ENCODE measurements at places on chromosomes 7 and 10. TPM values are rescaled to one million over a fixed set of nuclear protein-coding genes. Genes with fewer than 3 reads are reported as not detected.

GRCh38 chr7:30800785-30801252 lies 29.6 kb downstream of the MINDY4 start:
- H3K4me3 ChIP-seq = no peak overlapping the region
- no peaks in the 10 kb centered on the region for H3K27me3 ChIP-seq
- H3K36me3 ChIP-seq = no peaks in the 10 kb centered on the region
- no peak overlapping the region for H3K27ac ChIP-seq
- DNase-seq = peak; percentile 46
- H3K4me1 ChIP-seq = no peaks in the 10 kb centered on the region

GRCh38 chr7:114527589-114527988 lies 113.0 kb downstream of the FOXP2 start:
- H3K4me3 ChIP-seq = no peak overlapping the region
- H3K4me1 ChIP-seq = no peaks in the 10 kb centered on the region
- H3K27me3 ChIP-seq = no peaks in the 10 kb centered on the region
- DNase-seq = no peak
- no peaks in the 10 kb centered on the region for H3K36me3 ChIP-seq

The ITIH5 gene
- total RNA-seq = not detected

The LRRC18 gene
- not detected for total RNA-seq

DNA sequence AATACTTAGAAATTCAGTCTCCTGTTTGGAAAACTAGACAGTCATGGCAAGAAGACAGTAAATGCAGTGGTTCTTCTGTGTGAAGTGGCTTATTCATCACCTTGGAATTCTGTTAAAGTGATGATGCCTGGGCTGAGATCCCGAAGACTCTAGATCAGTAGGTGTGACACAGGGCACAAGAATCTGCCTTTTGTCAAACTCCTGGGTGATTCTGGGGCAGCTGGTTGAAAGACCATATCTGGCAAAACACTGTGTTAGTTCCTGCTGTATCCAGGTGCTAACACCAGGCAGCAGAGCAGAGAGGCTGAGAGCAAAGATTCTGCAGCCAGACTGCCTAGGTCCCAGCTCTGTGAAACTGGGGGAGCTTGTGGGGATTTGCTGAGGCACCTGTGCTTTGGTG lies 26.5 kb downstream of the MRC1 start:
- no peaks in the 10 kb centered on the region for H3K36me3 ChIP-seq
- no peaks in the 10 kb centered on the region for H3K27me3 ChIP-seq
- DNase-seq = peak; percentile 77
- H3K4me1 ChIP-seq = peaks cover 10% of the 10 kb centered on the region
- 0 out of 2 replicates have a peak overlapping the region, but pooled peaks have one; percentile 8 for H3K27ac ChIP-seq

The RPA3 gene
- 93.5 TPM for total RNA-seq

- no peak overlapping the region for H3K4me3 ChIP-seq
- H3K27me3 ChIP-seq = no peaks in the 10 kb centered on the region
- no peaks in the 10 kb centered on the region for H3K36me3 ChIP-seq
- no peaks in the 10 kb centered on the region for H3K4me1 ChIP-seq
These were observed 88.6 kb downstream of the FANK1 start for GRCh38 chr10:125984865-125985495.

DNA sequence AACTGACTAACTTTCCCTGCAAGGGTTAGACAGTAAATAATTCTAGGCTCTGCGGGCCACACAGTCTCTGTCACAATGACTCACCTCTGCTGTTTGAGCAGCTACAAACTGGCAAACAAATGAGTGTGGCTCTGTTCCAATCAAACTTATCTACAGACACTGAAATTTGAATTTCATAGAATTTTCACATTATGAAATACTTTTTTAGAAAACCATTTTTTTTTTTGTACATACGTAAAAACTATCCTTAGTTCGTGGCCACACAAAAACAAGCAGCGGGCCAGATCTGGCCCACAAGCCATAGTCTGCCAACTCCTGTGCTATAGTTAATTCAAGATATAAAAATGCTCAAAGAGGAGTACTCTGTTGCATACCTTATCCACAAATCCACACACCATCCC lies 32.6 kb downstream of the PIP4K2A start:
- no peaks in the 10 kb centered on the region for H3K27me3 ChIP-seq
- no peak overlapping the region for H3K4me3 ChIP-seq
- peak; percentile 51 for DNase-seq
- peak overlapping the region; percentile 84 for H3K27ac ChIP-seq
- H3K4me1 ChIP-seq = peaks cover 37% of the 10 kb centered on the region

GRCh38 chr7:232410-233248 lies 40.3 kb downstream of the FAM20C start:
- H3K4me1 ChIP-seq = peaks cover 61% of the 10 kb centered on the region
- no peak overlapping the region for H3K4me3 ChIP-seq
- peak overlapping the region; percentile 86 for H3K27ac ChIP-seq
- no peaks in the 10 kb centered on the region for H3K36me3 ChIP-seq
- DNase-seq = no peak

DNA sequence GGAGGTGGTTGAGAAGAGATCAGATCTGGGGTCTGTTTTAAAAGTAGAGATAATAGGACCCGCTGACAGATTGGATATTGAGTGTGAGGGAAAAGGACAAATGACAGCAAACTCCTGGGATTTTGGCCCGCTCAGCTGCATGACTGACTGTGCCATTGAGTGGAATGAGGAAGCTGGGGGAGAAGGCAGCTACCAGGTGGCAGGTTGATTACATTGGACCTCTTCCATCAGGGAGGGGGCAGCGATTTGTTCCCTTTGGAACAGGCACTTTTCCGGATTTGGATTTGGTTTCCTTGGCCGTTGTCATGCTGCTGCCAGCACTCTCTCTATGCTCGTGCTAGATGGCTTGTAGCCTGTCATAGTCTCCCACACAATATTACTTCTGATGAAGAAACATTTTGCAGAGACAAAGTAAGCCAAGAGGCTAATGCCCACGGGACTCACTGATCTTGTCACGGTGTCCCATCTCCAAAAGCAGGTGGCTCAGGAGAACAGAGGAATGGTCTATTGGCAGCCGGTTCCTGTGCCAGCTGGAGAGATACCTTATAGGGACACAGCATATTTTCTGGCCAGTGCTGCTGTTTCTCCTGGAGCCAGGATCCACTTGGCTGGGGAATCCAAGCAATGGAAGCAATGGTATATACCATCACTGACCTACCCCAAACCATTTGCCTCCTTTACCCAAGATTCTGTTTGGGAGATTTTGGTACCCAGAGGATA lies 69.1 kb upstream of the WAC start:
- no peaks in the 10 kb centered on the region for H3K27me3 ChIP-seq
- DNase-seq = no peak
- H3K4me1 ChIP-seq = no peaks in the 10 kb centered on the region
- H3K27ac ChIP-seq = no peak overlapping the region
- no peaks in the 10 kb centered on the region for H3K36me3 ChIP-seq
- no peak overlapping the region for H3K4me3 ChIP-seq

DNA sequence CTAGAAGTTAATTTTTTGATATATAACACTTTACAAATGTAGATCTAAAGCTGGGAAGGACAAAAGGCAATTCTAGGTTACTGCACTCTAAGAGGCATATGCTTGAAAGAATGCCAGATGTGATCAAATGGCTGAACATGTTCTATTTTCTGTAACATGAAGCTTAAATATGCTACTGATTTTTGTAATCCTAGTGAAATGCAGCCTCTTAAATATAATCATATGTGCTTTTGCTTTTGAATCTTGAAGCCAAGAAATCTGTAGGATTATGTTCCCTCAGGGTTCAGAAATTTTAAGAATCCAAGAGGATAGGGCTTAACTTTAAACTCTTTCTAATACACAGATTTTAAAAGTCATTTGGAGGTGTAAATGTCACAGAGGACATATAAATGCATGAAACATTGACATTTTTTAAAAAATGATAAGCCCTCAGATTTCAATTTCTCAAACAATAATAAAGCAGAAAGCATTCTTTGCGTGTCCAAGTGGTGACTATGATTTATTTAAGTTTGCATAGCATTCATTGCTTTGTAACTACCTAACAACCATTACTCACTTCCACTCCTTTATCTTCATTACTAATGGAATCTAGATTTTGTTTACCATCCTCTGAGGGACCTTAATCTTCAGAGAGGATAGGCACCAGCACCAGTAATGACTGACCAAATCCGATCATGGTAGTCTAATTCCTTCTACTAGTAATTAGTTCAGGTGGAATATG lies 170.4 kb downstream of the MAGI2 start:
- H3K36me3 ChIP-seq = no peaks in the 10 kb centered on the region
- H3K27me3 ChIP-seq = no peaks in the 10 kb centered on the region
- peaks cover 51% of the 10 kb centered on the region for H3K4me1 ChIP-seq
- peak; percentile 84 for DNase-seq
- peak overlapping the region; percentile 97 for H3K27ac ChIP-seq
- no peak overlapping the region for H3K4me3 ChIP-seq

DNA sequence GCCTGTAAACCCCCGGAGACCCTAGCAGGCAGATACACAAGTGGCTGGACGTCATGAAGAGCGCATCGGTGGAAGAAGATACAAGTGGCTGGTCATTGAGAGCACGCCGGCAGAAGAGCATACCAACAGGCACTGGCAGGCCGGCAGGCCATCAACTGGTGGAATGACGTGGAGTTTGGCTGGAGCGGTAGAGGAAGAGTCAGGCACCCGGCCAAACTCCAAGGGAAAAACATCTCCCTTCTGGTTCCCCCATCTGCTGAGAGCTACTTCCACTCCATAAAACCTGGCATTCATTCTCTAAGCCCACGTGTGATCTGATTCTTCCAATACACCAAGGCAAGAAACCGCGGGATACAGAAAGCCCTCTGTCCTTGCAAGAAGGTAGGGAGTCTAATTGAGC lies 113.4 kb upstream of the NPSR1 start:
- no peak overlapping the region for H3K4me3 ChIP-seq
- no peaks in the 10 kb centered on the region for H3K4me1 ChIP-seq
- DNase-seq = no peak
- no peaks in the 10 kb centered on the region for H3K27me3 ChIP-seq

DNA sequence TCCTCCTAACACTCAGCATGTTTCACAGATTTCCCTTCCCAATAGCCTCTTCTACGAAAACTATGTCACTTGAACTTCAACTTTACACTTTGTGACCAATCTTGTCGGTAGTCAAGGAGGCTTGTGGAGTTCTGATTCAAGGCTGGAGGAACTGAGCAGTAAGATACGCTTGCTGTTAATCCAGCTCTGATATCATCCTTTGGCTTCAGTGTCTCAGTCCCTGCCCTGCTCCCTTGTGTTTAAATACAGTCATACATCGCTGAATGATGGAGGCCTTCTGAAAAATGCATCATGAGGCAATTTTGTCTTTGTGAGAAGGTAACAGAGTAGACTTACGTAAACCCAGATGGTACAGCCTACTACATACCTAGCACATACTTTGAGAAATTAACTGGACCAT lies 173.6 kb downstream of the RNF133 start:
- no peaks in the 10 kb centered on the region for H3K27me3 ChIP-seq
- H3K4me1 ChIP-seq = no peaks in the 10 kb centered on the region
- H3K36me3 ChIP-seq = no peaks in the 10 kb centered on the region
- DNase-seq = no peak
- H3K27ac ChIP-seq = no peak overlapping the region

The CNPY1 gene
- total RNA-seq = not detected

DNA sequence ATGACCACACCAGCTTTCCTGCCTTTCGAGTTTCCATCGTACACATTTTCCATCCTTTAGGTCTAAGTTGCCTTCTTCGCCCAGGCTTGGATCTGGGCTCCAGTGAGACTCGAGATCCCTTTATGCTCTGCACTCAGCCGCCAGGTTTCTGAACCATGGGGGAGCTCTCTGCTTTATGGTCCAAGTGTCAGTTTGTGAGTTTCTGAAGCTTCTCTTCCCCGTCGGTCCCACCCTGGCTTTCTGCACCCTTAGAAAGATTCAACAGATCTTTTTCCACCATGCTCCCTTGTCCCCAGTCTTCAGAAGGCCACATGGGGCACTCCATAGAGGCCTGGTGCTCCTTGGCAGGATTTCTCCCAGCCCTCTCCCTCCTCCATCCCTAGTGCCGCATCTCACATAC lies 402.0 kb downstream of the PTPRN2 start:
- H3K4me3 ChIP-seq = no peak overlapping the region
- H3K27me3 ChIP-seq = no peaks in the 10 kb centered on the region
- H3K4me1 ChIP-seq = no peaks in the 10 kb centered on the region
- no peak overlapping the region for H3K27ac ChIP-seq
- no peak for DNase-seq

GRCh38 chr10:71829171-71829570 lies 21.9 kb downstream of the PSAP start:
- no peak overlapping the region for H3K4me3 ChIP-seq
- H3K4me1 ChIP-seq = peaks cover 17% of the 10 kb centered on the region
- H3K36me3 ChIP-seq = peaks cover 72% of the 10 kb centered on the region

DNA sequence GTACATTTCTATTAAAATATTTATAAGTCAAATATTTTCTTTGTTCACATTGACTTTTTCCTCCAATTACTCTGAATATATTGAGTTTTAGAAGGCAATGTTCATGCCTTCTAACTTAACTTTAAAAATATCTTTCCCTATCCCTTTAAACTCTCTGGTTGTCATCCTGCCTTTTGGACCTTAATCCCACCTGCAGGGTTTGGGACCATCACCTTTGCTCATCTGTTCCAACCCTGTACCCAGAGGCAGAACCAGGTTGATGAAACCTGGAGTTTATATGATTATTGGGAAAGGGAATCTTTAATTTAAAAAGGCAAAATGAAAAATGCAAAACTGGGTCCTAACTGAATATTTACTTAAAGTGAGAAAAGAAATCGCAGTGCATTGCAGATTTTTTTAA lies 24.8 kb downstream of the NEUROD6 start:
- no peak overlapping the region for H3K4me3 ChIP-seq
- peaks cover 6% of the 10 kb centered on the region for H3K27me3 ChIP-seq
- H3K27ac ChIP-seq = no peak overlapping the region
- H3K4me1 ChIP-seq = no peaks in the 10 kb centered on the region
- H3K36me3 ChIP-seq = no peaks in the 10 kb centered on the region

- no peaks in the 10 kb centered on the region for H3K36me3 ChIP-seq
- no peak overlapping the region for H3K27ac ChIP-seq
- no peak for DNase-seq
- peaks cover 7% of the 10 kb centered on the region for H3K27me3 ChIP-seq
- no peaks in the 10 kb centered on the region for H3K4me1 ChIP-seq
These were observed 104.1 kb upstream of the SLC25A13 start for GRCh38 chr7:96426027-96426426.

GRCh38 chr10:48503293-48503911 lies 101.5 kb downstream of the ARHGAP22 start:
- no peaks in the 10 kb centered on the region for H3K27me3 ChIP-seq
- H3K4me1 ChIP-seq = no peaks in the 10 kb centered on the region
- H3K4me3 ChIP-seq = no peak overlapping the region
- no peak for DNase-seq

The LRIT1 gene
- total RNA-seq = not detected

The ELN gene
- total RNA-seq = 0.26 TPM

GRCh38 chr10:78362406-78363022 lies 328.9 kb downstream of the RPS24 start:
- H3K36me3 ChIP-seq = no peaks in the 10 kb centered on the region
- H3K4me1 ChIP-seq = no peaks in the 10 kb centered on the region
- H3K27me3 ChIP-seq = peaks cover 18% of the 10 kb centered on the region

GRCh38 chr10:75115137-75115536 lies 3.7 kb downstream of the SAMD8 start:
- H3K4me3 ChIP-seq = no peak overlapping the region
- H3K36me3 ChIP-seq = no peaks in the 10 kb centered on the region
- no peak for DNase-seq
- no peak overlapping the region for H3K27ac ChIP-seq
- peaks cover 15% of the 10 kb centered on the region for H3K4me1 ChIP-seq
- H3K27me3 ChIP-seq = no peaks in the 10 kb centered on the region

The WNT8B gene
- not detected for total RNA-seq

Data from Panc1 (cell line).